ENCODE measurements at places on chromosomes 1 and 21.

- DNase-seq: no peak
These were observed 30.1 kb downstream of the ATF3 start for GRCh38 chr1:212638492-212639151.

- no peak for DNase-seq
These were observed 9.7 kb upstream of the RUNX3 start for GRCh38 chr1:24939675-24940193.

DNA sequence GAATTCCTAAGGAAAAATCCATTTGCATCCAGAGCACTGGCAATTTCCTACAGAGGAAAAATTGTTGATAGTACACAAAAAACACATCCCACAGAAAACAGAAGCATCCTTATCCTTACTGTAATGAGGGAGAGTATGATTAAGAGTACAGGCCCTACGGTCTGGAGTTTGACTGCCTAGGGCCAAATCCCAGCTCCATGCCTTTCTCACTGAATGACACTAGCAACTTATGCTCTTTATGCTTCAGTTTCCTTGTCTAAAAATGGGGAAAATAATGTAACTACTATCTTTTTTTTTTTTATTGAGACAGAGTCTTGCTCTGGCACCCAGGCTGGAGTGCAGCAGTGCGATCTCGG lies 27.8 kb upstream of the CEP350 start:
- no peak for DNase-seq

- DNase-seq: no peak
These were observed 24.0 kb downstream of the C1QB start for GRCh38 chr1:22676916-22677583.

DNA sequence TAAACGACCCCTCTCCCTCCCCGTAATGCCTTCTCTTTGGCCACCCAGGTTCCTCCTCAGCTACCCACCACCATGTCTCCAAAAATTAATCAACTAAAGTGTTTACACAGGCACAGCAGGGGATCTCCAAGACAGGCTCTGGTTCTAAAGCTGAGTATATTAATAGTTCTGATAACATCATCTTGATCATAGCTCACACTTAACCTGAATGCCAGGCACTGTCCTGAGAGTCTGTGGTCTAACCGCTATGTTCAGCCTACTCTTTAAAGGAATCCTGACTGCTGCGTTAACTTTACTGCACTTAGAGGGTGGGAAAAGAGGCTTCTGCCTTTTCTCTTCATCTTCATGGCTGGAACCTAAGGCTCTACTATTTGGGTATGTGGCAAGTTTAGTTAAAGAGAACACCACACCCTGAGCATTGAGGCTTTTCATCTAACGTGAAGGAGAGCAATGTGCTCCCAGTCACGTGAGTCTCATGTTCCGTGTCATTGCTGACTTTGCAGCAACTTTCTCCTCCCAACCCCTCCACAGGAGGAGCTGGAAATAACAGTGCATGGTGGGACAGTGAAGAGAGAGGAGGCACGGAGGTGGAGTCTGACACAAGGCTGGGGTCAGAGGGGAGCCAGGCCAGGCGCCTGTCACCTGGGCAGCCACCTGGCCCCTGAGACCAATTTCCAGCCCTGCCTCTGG lies 86.4 kb downstream of the FAM78B start:
- DNase-seq: no peak

- DNase-seq: no peak
These were observed 40.1 kb upstream of the SLC5A9 start for GRCh38 chr1:48182439-48182838.

- DNase-seq: no peak
These were observed 36.7 kb downstream of the FMN2 start for GRCh38 chr1:240128366-240128765.

DNA sequence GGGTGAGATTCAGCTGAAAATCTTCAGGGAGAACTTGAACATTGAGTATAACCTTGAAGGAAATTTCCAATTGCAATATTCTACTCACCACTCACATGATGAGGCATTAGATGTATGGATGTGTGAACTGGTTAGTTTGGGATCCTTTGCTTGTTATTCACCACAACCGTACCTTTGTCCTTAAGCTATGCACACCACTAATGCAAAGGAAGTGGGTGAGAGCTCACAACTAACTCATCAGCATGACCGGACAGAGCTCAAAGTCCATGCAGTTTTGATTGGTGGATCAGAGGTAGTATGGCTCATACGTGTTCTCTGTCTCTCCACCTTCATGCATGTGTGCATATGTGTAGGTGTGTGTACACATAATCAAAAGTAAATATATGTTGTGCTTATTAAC lies 43.5 kb upstream of the MROH9 start:
- no peak for DNase-seq

DNA sequence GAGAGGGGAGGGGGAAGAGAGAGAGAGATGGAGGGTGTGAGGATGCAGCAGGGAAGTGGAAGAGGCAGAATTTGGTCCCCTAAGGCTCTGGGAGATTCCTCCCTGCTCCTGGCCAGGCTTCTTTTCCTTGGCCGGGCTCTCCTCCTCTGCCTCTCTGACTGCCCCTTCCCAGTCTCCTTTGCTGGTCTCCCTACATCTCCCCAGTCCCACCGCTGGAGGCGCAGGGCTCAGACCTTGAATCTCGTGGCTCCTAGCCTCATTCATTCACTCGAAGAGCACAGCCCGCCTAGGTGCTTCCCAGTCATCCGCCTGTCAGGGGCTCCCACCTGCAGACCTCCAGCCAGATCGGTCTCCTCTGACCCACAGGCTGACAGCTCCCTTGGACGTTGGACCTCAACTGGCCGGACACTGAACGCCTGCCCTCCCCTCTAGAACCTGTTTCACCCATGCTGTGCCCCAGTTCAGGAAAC lies 76.5 kb downstream of the VWA5B1 start:
- DNase-seq: no peak

DNA sequence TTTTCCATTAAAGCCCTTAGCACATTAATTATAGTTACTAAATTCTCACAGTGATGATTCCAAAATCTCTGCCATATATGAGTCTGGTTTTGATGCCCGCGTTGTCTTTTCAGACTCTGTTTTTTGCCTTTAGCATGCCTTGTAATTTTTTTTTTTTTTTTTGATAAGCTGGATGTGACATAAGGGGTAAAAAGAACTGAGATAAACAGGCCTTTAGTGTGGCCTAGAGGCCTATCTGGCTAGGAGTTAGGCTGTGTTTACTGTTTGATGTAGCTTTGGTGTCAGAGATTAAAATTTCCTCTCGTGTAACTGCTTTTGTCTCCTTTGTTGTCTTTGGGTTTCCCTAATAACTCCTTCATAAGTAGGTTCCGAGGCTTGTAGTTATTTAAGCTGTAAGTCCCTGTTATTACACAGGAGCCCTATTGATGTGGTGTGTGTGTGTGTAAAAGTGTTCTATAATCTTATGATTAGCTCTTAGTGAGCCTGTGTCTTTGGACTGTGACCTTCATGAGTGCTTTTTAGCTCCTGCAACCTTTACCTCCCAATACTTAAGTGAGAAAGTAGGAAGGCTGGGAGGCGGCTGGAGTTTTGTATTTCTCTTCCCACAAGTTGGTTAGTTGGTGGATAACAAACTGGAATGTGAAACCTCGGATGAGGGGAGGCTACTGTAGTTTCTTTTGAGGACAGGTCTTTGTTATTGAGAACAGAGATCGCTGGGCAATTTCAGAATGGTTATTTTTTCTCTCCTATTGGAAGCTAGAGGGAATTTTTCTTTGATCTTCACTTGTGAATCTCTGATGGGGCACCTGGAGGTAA lies 19.3 kb downstream of the HS2ST1 start:
- no peak for DNase-seq

- no peak for DNase-seq
These were observed 244.8 kb downstream of the DNM3 start for GRCh38 chr1:172086137-172086536.

DNA sequence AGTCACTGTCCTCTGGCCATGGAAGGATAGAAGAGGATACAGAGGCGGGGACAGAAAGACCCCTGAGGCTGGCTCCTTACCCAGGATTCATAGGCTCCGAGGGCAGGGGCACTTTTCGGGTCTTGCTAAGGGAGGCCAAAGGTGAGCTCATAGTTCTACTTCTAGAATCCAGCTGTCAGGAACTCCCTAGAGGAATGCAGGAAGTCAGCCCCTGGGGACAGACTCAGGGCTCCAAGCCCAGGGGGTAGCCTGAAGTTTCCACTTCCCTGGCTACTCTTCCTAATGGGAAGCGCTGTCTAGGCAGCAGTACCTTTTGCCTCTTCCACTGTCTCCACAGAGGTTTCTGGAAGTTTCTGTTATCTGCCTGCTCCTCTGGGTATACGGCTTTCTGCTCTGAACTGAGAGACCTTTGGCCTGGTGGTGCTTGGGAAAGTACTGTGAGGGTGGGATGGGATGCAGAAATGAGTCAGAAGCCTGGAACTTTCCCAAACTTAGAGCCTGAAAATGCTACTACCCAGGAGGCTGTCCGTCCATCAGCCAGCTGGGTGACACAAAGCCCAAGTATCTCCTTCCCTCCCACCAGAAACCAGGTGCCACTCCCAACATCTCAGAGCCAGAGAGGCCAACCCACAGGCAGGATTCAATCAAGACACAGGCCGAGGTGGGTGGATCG lies 3.6 kb downstream of the UBXN11 start:
- DNase-seq: no peak

DNA sequence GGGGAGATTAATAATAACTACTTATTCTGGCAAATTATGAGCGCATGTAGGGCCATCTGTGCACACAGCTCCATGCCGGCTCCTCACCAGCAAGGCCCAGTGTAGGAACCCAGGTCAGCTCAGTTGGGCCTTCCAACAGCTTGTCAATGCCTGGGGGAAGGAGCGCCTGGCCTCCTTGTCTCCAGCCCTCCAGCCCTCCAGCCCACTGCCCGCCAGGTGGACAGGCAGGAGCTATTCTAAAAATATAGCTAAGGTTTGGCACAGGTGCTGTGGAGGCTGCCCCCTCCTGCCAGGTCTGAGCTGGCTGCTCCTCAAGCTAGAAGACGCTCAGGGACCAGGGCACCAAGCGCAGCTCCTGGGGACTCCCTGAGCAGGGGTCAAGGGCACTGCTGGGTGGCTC lies 85.7 kb downstream of the GRIK3 start:
- DNase-seq: no peak

- DNase-seq: no peak
These were observed 1.2 kb downstream of the HPDL start for GRCh38 chr1:45327644-45328515.

DNA sequence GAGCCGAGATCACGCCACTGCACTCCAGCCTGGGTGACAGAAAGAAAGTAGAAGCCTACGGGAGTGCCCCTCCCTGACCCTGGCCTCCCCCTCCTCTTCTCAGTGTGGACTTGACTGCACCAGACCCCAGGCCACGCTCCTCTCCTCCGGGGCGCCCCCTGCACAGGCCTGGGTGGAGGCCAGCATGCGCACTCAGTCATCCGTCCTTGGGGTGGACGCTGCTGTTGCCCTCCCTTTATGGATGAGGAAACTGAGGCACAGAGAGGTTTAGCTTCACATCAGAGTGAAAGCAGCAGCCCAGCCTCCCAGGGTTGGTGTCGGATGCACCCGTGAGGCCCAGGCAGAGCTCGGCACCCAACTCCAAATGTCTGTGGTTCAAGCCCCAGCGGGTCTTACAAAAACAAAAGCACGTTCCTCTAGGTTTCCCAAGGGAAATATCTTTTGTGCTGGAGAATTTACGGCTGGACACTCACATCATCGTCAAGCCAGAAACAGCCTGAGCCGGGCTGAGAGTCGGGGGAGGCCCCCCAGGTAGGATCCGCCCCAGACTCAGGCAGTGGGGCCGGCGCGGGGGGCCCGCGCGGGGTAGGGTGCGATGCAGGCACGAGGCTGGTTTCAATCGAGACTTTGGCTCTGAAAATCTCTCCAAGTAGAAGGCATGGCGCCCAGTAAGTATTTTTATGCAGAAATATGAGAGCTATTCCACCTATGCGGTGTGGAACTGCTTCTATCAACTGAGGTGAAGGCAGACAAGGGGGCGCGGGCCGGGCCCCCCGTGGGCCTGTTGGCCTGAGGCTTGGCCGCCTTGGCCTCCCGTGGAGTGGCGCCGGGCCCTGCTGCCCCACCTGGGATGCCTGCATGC lies 36.6 kb downstream of the MORN1 start:
- DNase-seq: no peak

DNA sequence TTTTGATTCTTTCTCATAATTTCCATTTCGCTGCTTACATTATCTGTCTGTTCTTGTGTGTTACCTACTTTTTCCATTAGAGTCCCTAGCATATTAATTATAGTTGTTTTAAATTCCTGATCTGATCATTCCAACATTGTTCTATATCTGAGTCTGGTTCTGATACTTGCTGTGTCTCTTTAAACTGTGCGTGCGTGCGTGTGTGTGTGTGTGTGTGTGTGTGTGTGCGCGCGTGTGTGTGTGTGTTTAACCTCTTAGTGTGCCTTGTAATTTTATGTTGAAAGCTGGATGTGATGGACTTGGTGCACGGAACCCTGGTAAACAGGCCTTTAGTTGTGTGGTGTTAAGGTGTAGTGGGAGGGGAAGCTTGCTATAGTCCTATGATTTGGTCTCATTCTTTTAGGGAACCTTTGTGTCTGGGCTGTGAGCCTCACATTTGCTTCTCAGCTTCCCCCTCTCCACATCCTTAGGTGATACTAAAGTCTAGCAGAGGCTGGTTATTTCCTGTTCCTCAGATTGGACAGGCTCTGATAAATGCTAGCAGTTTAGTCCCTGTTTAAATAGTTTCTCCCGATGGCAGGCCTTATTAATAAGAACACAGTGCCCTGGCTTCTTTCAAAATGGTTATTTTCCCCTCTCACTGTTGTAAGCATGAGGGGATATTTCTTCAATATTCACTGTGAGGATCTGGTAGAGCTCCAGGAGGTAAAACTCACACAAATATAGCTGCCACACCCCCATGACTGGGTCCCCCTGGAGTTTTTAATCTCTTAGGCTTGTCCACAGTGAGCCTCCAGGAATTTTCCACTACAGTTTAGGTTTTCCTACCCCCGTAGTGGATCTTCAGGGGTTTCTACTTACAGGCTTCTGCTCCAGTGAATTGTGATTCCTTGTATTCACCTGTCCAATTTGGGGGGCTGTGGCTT lies 118.3 kb downstream of the GALNT2 start:
- no peak for DNase-seq

GRCh38 chr1:79043506-79043905 lies 37.0 kb upstream of the ADGRL4 start:
- no peak for DNase-seq

DNA sequence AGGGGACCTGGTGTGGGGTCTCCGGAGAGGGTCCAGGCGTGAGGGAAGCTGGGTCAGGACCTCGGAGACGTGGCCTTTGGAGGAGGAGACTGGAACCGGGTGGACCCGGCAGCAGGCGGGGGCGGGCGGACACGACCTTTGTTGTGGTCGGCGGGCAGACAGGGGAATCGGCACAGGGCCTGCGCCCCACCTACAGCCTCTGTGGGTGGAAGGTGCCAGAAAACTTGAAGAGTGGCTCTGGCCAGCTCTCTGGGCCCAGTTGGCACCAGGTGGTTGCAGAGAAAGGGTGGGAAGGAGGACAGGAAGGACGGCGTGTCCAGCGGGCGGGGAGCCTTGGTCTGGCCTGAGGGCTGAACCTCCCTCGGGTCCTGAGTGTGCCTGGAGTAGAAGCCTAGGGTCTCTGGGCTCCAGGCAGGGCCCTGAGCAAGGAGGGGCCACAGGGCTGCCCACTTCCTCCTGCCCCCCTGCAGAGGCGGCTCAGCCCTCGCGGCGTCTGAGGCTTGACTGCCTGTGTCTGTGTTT lies 7.7 kb upstream of the TTLL10 start:
- no peak for DNase-seq

GRCh38 chr1:161885759-161886158 lies 119.6 kb downstream of the ATF6 start:
- DNase-seq: no peak

- DNase-seq: no peak
These were observed 23.1 kb downstream of the USP24 start for GRCh38 chr1:55192093-55192492.
